GM04504 (cell line): ENCODE measurements at places on chromosomes 6 and 20.

- no peak for DNase-seq
Observed at GRCh38 chr6:19715167-19715551, 122.0 kb upstream of the ID4 start.

DNA sequence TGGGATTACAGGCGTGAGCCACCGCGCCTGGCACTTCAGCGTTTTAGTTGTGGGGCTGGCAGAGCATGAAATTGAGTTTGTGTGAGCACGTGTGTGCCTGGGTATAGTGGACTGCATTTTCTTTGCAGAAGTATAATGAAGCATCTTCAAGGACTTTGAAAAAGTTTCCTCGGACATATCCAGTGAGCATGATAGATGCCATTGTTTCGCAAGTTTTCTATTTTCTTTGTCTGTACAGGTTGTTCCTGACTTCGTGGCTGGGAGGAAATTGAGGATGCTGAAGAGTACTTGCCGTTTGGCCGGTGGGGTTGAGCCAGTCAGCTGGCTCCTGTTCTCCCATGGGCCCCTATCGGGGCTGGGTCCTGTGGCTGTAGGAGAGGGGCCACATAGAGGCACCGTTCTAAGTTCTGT is 55.9 kb downstream of the RREB1 start:
- no peak for DNase-seq

- DNase-seq, result no peak
Observed at GRCh38 chr6:1390133-1390945, 963 bp downstream of the FOXF2 start.

DNA sequence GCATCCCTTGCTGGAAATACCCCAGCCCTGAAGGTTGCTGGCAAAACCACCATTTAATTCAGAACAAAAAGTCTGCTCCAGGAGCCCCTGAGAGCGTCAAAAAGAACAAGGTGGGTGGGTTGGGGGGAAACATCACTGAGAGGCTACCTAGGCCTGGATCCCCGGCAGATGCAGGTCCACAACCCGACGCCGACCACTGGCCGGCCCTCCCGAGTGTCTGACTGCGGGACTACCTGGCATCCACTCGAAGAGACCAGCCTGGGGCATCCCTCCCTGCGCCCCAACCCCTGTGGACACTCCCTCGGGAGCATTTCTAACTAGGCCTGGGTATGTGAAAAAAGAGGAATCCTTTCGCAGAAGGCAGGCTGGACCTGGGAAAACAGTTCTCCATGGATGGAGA is 47.2 kb downstream of the FAM209B start:
- no peak for DNase-seq

DNA sequence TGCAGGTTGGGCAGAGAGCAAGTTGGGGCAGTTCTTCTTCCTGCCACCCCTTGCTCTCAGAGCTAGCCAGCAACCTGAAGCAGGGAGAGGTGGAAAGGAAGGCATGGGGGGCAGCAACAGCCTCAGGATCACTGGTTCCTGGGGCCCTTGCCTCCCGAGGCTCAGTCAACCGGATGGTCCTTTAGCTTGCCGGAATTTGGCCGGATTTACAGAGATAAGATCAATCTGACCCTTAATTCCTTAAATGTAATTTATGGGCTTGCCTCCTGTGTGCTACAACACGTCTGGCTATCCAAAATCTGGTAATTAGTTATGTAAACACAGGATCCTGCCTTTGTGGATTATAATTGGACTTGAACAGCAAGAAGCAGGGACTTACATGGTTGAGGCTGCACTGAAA is 19.5 kb upstream of the TCP11 start:
- no peak for DNase-seq

- no peak for DNase-seq
Observed at GRCh38 chr20:40470445-40471260, 218.4 kb downstream of the MAFB start.

- no peak for DNase-seq
Observed at GRCh38 chr20:53964067-53964466, 106.3 kb downstream of the BCAS1 start.

DNA sequence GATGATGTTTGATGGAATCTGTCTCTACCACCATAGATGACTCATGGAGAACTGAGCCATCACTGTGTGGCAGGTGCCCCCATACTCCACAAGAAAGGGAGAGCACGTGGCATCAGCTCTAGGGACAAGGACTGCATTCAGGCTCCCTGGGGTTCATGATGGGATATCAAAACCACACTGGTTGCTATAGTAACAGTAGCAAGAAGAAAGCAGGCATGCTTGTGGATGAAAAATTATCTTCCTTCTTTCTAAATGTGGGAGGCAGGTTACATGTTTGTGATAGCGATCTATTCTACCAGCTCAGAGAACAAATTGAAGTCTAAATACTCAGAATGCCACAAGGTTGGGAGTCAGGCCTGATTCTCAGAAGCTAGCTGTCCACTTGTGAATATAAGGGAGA is 224.2 kb downstream of the ARHGAP18 start:
- DNase-seq, result no peak

GRCh38 chr6:152941746-152942145 is 41.1 kb downstream of the FBXO5 start:
- no peak for DNase-seq

- peak; percentile 36 for DNase-seq
Observed at GRCh38 chr6:141587482-141588266, 545.1 kb upstream of the GJE1 start.

DNA sequence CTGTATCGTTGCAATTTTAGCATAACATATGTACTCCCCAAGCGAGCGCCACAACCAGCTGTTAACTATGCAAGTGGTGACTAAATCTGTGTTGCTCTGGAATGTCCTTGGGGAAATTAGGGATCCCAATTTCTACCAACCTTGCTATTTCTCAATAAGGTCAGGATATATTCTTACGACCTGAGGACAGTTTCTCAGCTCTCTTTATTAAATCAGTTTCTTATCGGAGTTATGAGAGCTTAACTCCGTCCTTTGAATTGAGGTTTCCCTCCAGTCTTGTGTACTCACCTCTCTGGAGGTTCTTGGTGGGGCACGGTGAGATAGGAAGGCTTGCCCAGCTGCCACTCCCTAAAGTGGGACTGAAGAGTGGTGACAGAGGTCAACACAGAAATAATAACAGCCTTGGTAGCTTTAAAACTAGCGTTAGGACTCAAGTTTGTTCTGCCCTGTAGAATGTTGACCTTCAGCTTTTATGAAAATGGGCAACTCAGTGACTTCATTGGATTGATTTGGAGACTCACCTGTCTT is 694 bp downstream of the MRPS18B start:
- no peak for DNase-seq

DNA sequence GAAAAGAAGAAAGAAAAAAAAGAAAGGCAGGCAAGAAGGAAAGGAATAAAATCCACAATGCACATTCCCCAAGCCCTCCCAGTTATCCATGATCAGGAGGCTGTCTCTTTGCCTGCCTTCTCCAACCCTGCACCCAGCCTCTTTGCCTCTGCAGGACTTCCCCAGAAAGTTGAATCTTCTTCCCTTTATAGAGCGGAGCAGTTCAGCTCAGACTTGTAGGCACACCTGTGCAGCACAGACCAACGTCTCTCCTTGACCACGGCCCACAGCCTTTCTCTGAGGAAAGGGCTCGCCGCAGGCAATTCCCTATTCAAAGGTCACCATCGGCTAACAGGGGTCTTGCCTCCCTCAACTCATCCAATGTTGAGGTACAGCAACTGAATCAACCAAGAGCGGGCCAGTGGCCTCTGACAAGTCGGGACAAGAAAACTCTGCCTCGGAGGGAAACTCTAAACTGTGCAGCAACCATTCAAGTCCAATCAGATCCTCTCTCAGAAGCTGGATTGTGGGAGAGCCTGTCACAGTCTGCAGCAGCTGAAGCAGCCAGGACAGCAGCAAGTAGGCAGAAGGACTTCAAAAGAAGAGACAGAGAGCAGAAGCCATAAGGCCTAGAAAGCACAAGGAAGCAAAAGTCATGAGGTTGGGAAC is 529.2 kb upstream of the JARID2 start:
- DNase-seq, result no peak

DNA sequence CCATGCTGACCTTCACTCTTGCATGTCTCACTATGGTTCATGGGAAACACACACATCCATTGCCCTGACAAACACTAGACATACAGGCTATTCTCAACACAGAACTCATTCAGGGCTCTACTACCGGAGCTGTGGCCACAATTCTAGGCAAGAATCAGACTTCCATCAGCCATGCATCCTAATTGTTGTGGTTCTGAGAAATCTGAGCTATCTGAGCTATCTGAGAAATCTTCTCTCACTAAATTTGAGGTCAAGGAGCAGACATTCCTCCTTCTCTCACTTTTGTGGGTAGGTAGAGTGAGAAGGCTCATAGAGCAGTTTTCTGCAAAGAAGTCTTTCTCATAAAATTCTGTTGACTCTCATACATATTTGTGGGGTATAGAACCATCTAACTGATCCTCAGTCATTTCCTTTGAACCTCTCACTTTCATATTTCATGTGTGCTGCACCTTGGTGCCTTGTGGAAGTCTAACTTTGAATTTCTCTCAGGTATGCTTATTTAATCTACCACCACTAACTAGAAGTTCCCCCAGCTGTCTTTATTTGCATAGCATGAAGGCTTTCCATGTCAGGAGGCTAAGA is 43.6 kb downstream of the ADGRF1 start:
- no peak for DNase-seq

GRCh38 chr6:34338811-34339210 is 53.7 kb downstream of the NUDT3 start:
- DNase-seq, result no peak

DNA sequence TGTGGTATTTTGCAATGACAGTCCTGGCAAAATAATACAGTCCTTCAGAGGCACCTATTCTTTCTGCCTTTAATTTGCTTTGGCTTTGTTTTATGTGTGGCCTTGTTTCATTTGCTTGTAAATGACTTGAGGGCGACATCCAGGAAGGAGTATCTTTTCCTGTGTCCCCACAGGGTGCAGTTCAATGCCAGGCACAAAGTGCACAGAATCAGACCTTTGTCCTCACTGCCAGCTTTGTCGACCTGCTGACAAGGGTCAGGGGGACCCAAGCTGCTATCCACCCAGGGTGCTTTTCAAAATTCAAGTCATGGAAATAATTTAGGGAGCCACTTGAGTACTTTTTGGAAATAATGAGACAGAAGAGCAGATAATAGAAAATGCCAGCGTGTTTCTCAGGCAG is 37.0 kb upstream of the CDKN1A start:
- no peak for DNase-seq

GRCh38 chr6:100320686-100321085 is 144.0 kb downstream of the SIM1 start:
- no peak for DNase-seq

DNA sequence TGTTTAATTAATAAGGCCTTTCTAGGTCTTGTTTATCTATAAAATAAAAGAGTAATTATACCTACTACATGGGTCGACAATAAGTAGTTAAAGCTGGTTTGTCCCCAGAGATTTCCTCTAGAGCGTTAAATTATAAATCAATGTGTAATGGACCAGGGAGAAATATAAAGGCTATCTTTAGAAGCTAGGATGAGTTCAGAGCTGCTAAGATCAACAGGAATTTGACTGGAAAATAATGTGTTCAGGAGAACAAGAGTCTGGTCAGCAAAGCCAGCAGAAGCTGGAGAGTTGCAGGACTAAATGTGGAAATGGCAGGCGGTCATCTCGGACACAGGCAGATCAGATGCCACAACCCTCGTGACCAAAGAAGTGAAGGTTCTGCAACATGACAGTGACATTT is 428.8 kb downstream of the EPM2A start:
- DNase-seq, result no peak

DNA sequence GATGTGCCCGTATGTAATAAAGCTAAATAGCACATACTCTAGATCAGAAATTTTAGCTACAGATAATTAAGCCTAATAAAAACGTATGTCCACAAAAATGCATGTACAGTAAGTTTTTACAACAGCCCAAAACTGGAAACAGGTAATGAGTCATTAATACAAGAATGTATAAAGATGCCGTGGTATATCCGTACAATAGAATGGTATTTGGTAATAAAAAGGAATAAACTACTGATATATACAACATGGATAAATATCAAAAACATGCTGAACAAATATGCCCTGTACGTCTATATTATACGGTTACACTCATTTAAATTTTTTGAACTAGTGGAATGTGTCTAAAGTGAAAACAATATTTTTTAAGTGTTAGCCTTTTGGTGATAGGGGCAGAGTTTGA is 128.2 kb upstream of the ADGRB3 start:
- no peak for DNase-seq

DNA sequence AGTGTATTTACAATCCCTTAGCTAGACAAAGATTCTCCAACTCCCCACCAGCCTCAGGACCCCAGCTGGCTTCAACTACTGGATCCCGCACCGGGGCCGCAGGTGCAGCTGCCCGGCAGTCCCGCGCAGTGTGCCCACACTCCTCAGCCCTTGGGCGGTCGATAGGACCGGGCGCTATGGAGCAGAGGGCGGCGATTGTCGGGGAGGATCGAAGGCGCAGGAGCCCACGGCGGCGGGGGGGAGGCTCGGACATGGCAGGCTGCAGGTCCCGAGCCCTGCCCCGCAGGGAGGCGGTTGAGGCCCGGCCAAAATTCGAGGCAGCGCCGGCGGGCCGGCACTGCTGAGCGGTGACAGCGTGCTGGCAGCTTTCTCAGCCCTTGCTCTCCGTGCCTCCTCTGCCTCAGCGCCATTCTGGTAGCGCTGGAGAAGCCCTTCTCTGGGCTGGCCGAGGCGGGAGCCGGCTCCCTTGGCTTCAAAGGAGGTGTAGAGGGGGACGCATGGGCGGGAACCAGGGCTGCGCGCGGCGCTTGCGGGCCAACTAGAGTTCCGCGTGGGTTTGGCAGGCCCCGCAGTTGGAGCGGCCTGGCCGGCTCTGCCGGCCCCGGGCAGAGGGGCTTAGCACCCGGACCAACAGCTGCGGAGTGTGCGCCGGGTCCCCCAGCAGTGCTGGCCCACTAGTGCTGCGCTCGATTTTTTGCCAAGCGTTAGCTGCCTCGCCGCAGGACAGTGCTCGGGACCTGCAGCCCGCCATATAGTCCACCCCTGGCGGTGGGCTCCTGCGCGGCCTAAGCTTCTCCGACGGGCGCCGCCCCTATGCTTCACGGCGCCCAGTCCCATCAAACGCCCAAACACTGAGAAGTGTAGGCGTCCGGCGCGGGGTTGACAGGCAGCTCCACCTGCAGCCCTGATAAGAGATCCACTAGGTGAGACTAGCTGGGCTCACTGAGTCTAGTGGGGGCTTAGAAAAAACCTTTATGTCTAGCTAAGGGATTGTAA is 32.4 kb upstream of the KIF13A start:
- DNase-seq, result no peak

DNA sequence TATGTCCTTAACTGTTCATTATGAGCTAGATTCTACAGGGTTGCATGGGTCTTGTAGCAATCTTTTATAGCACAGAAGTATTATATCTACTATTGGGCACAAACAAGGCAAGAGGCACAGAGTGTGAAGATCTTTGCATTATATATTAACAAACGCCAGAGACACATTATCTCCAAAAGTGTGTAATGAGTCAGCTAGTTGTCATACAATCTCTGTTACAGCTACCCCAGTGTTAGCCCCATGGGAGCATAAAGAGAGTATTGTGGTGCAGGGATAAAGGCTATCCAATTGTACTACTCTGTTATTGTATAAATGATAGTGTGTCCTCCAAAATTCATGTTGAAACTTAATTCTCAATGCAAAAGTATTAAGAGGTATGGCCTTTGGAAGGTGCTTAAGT is 148.4 kb upstream of the RIMS1 start:
- DNase-seq, result no peak

GRCh38 chr6:139996253-139996834 is 621.9 kb upstream of the CITED2 start:
- DNase-seq, result no peak

- no peak for DNase-seq
Observed at GRCh38 chr6:82712826-82713225, 349.2 kb downstream of the TPBG start.

- DNase-seq, result no peak
Observed at GRCh38 chr6:4114123-4114522, 21.3 kb downstream of the ECI2 start.

GRCh38 chr6:105900125-105900937 is 185.8 kb upstream of the PRDM1 start:
- DNase-seq, result peak; percentile 72
